ENCODE measurements at places on chromosomes 7 and 10.

GRCh38 chr10:18424200-18424599 is 227.2 kb downstream of the NSUN6 start:
- DNase-seq: no peak

- DNase-seq: no peak
Measured at GRCh38 chr10:97937928-97938327, 88.3 kb downstream of the GOLGA7B start.

DNA sequence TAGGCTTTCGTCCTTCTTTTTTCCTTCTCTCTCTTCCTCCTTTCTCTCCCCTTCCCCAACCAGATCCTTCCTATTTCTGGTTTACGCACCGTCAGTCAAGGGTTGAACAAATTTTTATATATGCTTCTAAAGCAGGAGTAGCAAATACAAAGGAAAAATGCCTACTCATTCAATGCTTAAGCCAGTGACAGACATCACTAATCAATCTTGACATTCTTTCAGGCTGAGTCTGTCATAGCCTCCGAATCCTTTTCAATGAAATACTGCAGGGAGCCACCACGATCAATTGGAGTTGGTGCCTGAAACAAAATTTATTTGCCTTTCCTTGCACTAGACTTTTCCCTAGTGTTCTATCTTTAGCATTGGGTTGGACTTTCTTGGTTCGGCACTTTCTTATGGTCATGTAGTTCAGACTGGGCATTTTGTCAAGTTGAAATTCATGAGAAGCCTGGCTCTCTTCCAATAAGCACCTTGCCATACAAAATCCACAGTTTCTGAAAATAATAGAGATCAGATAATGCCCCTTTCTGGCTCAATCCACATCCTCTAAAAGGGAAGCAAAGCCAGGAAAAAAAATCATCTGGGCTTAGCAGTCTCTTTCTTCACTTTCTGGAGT is 239.5 kb upstream of the PLXNA4 start:
- DNase-seq: peak; percentile 41

DNA sequence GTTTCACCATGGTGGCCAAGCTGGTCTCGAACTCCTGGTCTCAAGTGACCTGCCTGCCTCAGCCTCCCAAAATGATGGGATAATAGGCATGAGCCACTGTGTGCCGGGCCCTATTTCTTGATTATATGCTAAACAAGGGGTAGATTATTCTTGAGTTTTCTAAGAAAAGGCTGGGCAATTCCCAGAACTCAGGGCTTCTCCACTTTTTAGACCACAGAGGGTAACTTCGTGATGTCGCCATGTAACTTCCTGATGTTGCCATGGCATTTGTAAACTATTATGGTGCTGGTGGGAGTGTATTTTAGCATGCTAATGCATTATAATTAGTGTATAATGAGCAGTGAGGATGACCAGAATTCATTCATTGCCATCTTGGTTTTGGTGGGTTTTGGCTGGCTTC is 35.8 kb downstream of the OTUD1 start:
- no peak for DNase-seq

DNA sequence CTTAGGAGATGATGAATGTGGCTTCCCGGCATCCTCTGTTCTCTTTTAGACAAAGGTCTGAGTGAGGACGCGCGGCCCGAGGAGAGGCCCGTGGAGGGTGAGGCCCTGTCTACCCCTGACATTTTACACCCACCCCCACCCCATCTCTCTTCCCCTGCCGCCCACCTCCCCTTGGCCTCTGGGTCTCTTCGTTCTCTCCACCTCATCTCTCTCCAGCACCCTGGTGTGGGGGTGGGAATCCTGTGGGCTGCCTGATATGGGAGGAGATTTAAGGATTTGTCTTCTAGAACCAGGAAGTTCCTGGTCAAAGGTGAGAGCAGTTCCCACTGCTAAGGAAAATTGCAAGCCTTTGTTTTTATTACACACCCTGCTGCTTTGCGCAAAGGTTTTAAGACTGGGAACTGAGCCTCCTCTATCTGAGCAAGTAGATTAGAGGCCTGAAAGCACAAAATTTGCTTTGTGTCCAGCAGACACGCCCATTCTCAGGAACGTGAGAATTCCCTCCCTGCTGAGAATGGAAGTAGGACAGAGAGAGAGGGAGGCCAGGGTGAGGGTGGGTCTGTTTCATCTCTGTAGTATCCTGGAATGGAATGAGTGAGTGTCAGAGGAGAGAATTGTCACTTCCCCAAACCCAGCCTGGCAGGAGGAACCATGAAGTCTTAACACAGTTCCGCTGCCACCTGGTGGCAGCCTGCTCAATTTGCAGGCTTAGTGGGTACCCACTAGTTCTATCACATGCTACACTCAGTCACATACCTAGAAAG is 91.2 kb downstream of the GTF2IRD1 start:
- DNase-seq: peak; percentile 61

DNA sequence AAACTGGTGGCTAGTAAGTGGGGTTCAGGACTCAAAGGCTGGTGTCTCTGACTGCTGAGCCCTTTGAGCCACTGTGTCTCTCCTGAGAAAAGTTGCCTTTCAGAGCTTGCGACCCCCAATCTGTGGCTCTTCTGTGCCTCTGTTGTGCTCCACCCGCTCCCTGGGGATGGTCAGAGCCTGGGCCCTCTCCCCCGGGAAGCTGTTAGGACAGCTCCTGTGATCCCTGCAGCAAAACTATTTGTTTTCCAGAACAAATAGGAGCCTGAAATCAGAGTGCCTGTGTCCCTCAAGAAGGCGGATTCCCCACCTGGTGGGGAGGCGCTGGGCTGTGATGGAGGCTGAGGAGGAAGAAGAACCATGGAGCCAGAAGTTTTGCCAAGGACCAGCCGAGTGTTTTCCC is 56.4 kb upstream of the MXI1 start:
- no peak for DNase-seq

DNA sequence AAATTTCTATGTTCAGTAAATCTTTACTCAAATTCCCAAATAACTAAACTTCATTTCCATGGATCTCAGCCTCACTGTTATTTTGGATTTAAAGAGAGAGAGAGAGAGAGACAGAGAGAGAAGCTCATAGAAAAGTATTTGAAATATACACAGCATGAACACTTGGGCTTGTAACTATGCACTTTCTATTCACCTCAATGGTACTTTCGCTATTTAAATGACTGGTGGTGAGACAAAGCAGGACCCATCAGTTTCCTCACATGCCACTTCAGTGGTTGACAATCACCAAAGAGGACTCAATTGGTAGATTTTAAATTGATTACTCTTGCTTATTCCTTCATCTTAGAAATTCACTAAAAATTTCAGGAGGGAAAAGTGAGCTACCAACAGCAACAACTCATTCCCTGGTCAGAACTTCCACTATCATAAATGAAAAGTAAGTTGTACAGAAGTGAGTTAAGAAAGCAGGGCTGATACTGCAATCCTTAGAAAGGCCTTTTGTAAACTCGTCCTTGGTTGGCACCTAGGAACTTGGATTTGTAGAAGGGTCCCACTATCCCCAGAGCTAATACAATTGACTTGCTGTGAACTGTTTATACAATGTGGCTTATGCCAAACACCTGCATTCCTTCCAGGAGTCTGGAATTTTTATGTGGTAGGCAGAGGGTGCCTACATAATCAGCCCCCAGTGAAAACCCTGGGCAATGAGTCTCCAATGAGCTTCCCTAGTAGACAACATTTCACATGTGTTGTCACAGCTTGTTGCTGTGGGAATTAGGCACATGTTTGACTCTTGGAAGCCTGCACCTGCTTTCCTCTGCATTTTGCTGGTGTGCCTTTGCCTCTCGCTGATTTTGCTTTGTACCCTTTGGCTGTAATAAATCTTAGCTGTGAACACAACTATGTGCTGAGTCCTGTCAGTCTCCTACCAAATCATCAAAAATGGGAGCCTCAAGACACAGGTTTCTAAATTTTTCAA is 10.8 kb downstream of the ERLIN1 start:
- DNase-seq: no peak

GRCh38 chr10:74753442-74754211 is 72.8 kb upstream of the KAT6B start:
- DNase-seq: no peak

- DNase-seq: no peak
Measured at GRCh38 chr7:133071506-133071905, 10.4 kb downstream of the CHCHD3 start.

DNA sequence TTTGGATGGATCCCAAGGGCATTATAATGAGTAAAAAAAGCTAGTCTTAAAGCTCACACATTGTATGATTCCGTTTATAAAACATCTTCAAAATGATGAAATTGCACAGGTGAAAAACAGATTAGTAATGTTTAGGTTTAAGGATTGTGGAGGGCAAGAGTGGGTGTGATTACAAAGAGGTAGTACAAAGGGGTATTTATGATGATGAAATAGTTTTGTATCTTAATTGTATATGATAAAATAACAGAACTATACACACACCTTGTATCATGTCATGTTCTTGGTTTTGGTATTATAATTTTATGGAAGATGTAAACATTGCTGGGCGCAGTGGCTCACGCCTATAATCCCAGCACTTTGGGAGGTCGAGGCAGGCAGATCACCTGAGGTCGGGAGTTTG is 2.8 kb upstream of the SSC4D start:
- DNase-seq: no peak

DNA sequence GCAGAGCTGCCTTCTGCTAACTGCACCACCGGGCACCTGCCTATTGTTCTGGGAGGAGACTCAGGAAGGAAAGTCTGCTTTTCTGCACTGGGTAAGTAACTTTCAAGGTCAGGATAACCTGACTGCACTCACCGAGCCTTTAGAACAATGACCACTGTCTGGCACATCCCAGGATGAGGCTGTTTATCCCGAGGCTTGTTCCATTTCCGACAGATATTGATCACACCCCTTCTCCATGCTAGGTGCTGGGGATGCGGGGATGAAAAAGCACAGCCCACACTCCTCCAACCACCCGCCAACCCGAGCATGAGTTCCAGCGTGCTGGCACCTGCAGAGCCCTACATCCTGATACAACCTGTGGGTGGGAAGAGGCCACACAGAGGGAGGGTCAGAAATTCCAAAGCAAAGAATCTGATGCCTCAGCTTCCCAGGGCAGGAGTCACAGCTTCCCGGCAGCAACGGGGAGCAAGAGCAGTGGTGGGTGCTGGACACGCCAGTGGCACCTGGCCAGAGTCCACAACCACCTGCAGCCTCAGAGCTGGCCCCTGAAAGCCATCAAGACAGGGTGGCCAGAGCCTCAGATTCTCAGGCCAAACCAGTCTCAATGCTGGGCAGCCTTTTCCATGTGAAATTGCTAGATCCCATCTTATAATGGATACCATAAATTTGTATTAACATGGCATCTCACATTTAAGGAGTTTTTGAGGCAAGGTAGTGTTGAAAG is 34.9 kb upstream of the CNPY1 start:
- DNase-seq: no peak

- DNase-seq: no peak
Measured at GRCh38 chr10:494149-494542, 195.3 kb downstream of the DIP2C start.

DNA sequence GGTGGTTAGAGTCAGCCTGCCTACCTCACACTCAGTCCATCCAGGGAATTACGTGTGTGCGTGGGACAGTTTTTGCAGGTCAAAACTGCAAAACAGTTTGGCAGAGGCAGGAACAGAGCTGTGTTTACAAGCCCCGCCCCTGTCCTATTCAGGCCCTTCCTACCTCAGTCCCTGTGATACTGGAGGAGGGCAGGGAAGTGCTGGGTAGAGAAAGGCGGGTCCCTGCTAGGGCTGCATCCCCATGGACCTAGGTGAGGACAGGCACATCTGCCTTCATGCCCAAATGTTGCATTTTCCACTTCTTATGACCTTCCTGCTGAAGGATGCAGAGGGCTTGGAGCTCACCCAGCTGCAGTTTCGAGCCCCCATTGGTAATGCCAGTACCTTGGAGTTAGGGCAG is 25.1 kb downstream of the SBDS start:
- no peak for DNase-seq

DNA sequence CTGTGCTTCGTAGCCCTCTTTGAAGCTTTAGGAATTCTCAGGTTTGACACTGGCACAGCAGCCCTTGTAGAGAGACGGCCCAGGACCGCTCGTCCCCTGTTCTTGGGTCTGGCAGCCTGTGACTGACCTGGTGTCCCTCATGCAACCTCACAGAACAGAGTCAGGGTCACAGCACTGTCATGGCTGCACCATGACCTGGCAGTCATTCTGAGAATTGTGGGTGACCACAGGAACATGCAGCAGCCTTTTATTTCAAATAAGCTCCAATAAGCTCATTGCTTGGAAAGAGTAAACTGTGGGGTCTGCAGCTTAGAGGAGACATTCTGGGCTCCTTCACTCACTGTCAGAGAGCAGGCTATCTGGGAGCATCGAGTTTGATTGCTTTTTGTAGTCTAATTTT is 42.5 kb downstream of the MYO1G start:
- no peak for DNase-seq

DNA sequence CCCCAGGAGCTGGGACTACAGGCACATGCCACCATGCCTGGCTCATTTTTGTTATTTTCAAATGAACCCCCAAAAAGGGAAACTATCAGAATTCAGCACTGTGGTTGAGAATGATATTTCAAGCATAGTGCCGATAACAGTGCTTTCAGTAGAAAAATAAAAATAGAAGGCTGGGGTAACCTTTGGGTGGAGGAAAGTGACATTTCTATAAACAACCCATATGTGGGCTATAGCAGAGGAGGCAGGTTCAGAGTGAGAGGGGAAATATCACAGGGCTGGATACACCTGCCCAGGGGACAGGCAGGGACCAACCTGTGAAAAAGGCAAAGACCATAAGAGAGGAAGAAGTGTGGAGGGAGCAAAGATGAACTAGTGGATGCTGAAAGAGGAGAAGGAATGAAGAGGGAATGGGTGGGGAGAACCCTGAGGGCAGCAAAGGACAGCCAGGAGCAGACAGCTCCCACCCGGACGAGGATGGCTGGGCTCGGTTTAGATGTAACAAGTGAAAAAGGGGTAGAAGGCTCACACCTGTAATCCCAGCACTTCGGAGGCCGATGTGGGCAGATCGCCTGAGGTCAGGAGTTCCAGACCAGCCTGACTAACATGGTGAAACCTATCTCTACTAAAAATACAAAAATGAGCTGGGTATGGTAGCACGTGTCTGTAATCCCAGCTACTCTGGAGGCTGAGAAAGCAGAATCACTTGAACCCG is 56.5 kb downstream of the MAP3K8 start:
- no peak for DNase-seq

GRCh38 chr10:91635401-91636400 is 2.8 kb upstream of the PPP1R3C start:
- DNase-seq: peak; percentile 84

GRCh38 chr10:89663144-89663543 is 18.1 kb upstream of the PANK1 start:
- DNase-seq: no peak

All from lung microvascular endothelial cell (primary cell).